ENCODE measurements at places on chromosomes 16 and 17. TPM values are rescaled to one million over a fixed set of nuclear protein-coding genes. Genes with fewer than 3 reads are reported as not detected.

DNA sequence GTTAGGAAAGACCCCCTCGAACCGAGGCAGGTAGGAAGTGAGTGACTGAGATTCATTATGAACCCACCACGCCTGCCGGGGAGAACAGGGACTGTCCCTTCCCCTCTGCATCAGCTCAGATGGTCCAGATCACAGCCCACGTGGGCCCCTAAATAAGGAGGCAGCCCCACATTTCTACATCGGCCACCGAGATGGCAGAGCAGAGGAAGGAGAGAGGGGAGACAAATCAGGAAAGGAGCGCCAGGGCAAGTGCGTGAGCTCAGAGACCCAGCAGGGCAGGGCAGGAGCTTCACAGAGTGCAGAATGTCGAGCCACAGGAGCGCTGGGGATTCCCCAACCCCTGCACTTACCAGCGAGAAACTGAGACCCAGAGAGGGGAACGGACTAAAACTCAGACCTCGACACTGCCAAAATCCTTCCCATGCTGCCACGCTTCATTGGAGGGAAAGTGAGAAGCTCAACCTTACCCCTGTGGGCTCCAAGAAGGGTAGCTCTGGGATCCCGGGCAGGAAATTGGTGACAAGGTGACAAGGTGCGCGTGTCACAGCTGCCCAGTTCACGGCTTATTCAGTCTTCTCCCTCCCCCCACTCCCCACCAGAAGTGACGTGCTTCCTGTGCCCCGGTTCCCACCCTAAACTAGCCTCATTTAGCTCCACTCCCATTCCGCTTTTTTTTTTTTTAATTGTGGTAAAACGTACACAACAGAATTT is at the start of gene ICAM2:
Gene ICAM2, minus strand, starts transcription at position 578 of the 711 bp plus-strand sequence. CDS start 13,942 bp downstream, outside the sequence.
- no peak for DNase-seq

DNA sequence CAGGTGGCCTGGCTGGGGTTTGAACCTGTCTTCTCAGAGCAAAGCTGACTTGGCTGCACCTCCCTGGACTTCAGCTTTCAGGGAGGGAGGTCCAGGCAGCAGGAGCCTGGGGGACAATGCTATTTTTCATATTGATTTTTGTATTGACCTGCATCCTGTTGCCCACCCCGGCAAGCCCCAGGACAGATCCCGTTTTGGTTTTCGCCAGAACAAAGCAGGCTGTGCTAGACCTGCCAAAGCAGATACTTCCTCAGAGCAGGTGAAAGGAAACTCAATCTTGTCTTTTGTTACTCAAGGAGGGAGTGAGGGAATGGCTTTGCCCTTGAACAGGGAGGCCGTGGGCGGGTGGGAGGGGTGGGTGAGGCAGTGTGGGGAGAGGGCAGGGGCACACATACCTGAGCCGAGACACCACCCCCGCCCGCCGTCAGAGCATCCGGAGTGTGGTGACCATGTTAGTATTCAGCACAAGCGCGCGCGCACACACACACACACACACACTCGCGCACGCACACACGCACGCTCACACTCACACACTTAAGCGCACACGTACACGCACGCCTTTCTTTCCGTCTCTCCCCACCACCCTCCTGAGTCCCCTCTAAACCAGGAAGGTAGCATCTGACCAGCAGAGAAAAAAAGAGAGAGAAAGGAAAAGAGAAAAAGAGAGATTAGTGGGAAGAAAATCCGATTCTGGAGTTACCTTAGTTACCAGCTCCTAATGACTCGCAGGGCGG is 59.5 kb downstream of the RAI1 start:
- no peak for DNase-seq

DNA sequence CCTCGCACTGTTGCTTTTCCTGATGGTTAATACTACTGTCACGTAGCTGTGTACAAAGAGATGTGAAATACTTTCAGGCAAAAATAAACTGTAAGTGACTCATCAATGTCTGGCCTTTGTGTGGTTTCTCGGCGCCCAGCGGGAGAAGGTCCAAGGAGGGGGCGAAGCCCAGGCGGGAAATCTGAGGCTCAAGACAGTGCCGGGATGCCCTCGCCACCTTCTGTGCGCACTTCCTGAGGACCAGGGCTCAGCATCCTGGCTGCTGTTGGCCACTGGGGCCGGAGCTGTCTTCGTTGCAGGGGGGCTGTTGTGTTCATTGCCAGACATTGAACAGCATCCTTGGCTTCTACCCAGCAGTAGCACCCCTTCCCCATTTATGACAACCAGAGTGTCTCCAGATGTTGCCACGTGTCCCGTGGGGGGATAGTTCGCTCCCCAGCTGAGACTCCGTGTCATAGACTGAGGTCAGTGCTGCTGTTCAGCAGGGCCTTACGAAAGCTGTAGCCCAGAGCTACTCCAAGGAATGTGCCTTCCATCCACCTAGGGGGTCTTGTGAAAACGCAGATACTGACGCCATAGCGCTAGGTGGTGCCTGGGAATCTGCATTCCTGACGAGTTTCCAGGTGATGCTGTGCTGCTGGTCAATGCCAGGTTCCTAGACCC is 67.3 kb upstream of the PLCG2 start:
- no peak for DNase-seq

DNA sequence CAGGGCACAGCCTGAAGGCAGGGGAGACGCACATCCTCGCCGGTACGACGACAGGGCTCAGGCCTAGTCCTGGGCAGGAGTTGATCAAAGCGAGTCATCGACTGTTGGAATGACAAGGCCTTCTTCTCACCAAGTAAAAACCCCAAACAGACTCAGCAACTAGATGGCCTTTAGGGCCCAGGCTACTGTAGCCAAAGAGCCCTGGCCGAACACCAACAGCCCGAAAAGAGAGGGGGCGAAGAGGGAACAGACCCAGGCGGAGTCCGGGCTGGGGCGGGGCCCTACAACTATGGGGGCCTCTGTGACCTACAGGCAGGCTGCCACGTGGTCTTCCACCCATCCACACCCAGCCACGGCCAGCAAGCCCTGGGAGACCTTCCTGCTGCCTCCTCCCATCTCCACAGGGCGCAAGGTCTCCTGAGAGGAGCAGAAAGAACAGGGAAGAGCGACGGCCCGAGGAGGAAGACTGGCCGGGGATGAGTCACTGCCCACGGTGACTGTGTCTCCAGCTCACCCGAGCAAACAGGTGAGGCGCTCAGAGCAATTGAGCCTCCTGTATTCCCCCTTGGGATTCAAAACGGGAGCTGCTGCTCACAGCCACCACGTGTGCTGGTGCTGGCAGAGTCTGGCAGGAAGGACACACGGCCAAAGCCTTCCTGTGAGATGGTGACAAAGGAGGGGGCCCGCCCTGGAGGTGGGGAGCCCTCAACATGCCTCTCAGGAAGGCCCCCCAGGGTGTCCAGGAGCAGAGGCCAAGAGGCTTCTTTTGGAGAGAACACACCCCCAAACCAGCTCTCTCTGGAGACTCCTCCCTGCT is 17.7 kb downstream of the SLC16A3 start:
- DNase-seq, result no peak

GRCh38 chr17:79839356-79840268 is at the start of gene CBX4:
CBX4 (minus strand) TSS chr17:79839440; CDS start chr17:79839251, 189 bp downstream.
- peak; percentile 98 for DNase-seq

DNA sequence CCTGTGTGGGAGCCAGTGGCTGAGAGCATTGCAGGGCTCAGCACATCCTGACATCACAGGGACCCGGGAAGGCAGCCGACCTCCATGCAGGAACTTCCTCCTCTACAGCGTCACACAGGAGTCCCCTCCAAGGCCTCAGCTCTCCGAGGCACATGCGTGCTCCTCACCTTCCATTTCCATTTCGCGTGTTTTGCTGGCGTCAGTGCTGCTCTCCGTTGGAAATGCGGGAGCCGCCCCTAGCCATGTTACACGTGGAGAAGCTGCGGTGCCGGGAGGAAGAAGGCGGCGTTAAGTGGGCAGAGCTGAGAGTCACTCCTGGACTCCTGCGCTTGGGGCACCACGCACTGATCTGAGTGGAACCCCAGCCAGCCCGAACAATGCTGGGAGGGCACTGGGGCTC is 25.2 kb upstream of the CRISPLD2 start:
- no peak for DNase-seq

DNA sequence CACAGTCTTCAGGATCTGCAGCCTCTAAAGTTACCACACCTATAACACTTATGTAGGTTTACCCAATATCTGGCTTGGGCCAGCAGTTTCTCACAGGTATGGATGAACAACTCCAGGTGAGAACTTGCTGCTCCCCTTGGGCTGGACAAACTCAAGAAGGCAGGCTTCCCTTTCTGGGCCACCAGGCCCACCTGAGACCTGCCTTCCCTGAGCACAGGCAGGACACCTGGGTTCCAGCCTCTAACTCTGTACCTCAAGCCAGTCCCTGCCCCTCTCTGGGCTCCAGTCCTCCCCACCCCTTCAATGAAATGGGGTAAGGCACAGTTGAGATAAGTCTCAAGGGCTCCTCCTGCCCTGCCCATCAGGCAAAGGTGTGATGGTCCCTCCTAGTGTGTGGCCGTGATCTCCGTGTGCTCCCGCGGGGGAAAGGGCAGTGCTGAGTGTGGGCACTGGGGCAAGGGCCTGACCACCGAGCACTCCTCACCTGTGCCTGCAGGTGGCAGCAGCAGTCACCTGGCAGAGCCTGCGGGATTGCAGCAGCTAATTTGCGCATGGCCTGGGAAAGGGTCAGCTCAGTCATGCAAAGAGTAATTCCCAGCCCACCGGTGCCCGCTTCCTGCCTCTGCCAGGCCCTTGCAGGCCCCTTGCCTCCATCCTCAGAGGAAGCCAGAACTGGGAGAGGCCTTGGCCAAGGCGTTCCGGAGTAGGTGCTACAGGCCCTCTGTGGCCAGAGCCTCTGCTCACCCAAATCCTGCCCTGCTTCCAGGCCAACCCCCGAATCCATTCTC is 28.2 kb upstream of the ADGRG1 start:
- DNase-seq, result peak; percentile 84

GRCh38 chr16:46731691-46732555 is 16.2 kb downstream of the MYLK3 start:
- DNase-seq, result no peak

DNA sequence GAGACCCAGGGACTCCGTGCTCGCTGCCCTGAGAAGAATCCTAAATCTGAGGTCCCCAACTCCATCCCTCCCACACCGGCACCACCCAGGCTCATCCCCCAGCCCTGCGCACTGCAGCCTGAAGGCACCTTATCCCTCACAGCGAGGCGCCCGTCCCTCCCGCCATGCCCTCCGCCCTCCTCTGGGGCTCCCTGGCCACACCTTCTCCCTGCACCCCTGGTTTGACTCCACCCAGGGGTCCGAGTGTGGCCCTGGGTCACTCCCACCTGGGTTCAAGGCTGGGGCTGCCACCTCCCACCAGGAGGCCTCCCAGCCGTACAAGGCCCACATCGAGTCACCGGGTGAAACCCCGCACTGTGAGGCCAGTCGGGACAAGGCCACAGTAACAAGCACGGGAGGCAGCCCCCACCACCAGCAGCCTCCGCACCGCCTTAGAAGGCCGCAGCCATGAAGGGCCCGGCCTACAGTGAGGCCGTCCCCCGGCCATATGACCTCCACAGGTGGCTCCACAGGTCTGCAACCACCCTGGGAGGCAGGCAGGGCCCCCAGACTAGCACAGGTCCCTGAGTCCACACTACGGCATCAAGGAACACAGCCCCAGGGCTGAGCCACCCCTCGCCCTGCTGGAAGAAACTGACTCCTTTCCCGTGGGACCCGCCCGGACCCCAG is 8.3 kb downstream of the HAGH start:
- DNase-seq, result no peak

- no peak for DNase-seq
Measured at GRCh38 chr16:10870808-10871156, 6.2 kb upstream of the CIITA start.

DNA sequence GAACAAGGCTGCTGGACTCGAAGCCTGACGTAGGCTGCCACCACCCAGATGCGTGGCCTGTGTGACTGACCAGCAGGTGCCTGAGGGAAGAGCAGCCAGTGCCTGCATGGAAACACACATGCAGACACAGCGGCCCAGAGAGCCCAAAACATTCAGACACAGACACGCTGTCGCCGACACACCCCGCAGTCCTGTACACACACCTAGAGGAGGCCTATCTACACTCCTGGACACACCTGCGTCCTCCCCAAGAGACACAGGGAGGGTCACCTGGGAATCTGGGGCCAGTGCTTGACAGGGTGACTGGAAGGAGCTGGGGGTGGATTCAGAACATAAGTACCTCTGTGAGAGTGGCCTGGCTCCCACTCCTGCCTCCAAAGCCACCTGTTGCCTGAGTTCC is 6.1 kb upstream of the TSPOAP1 start:
- no peak for DNase-seq

DNA sequence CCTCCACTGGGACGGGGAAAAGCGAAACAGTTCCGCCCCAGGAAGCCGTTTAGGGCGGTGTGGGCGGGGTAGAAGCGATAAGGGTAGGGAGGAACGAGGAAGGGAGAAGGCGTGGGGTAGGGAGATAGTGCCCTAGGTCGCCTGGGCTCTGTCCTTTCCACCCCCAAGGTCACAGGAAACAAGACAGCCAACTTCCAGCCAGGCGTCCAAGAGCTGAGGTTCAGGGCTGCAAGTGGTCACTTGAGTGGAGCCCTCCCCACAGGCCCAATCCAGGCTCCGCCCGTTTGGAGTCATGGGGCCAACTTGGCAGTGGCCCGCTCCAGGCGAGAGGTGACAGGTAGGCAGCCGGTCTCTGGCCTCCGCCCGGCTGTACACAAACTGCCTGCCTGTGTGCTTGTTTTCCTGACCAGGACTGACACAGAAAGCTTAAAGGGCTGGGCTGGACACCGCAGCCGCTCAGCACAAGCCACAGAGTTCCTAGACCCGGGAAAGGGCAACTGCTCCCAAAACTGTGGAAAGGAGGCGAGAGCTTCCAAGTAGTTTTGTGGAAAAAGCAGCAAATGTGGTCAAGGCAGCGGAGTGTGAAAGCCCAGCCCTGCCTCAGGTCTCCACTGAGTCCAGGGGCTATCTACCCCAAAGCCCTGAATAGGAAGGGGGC is at the start of gene RILP:
Gene RILP, minus strand, starts transcription at position 23 of the 658 bp plus-strand sequence. CDS start 62 bp downstream, outside the sequence.
- peak; percentile 95 for DNase-seq

DNA sequence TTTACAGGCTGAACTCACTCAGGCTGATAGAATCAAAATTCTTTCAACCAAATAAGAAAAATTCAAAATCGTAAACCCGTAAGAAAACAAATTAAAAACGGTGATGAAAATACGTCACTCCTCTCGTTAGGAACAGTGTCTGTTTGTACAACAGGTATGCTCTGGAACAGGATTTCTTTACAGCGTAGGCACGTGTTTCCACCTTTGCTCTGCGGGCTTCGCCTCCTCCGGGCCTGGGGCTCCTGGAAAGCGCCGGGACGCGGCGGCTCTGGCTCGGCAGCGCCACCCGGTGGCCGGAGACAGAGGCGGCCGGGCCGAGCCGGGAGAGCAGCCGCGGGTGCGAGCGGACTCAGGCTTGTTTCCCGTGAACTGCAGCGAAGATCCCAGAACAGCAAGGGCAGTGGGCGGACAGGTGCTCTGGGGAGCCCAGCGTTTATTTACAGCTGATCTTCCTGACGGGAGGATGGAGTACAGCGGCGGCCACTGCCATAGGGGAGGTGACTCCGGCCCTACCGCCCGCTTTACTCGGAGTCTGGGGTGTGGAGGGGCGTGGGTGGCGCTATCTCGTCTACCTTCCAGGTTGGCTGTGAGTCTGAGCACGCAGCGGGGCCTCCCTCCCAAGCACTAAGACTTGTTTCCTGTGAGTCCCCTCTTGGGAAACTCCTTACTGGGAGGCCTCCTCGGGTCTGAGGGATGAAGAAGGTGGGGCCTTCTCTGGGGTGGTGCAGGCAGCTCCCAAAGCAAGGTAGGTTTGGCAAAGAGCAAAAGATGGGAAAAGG is 40.5 kb upstream of the ATP2A3 start:
- peak; percentile 80 for DNase-seq

Gene SLC35G6
- total RNA-seq, result not detected

Gene CTRB2
- 0.78 TPM for total RNA-seq

Gene CNGB1
- total RNA-seq, result not detected

Gene CXCL16
- 169 TPM for total RNA-seq

Gene ACSM2B
- total RNA-seq, result not detected

Gene CASKIN2
- total RNA-seq, result 101 TPM

Gene KRTAP9-4
- not detected for total RNA-seq

Gene TLCD3B
- not detected for total RNA-seq

Gene SYT17
- total RNA-seq, result 13.7 TPM

Gene ICAM2
- 70.5 TPM for total RNA-seq

Gene APOBR
- 17.7 TPM for total RNA-seq
